ENCODE measurements at places on chromosomes 3 and 15.

- no peak for DNase-seq
Measured at GRCh38 chr3:52315977-52316764, at the start of gene DNAH1. TSS of gene DNAH1 (plus strand) at chr3:52316319. CDS start at chr3:52322443, 6,124 bp downstream.

- no peak for DNase-seq
Measured at GRCh38 chr3:10970306-10970960, 22.1 kb upstream of the SLC6A1 start.

GRCh38 chr15:80012060-80012726 is 41.2 kb upstream of the BCL2A1 start:
- no peak for DNase-seq

- no peak for DNase-seq
Measured at GRCh38 chr3:107100573-107100972, 276.7 kb upstream of the CCDC54 start.

DNA sequence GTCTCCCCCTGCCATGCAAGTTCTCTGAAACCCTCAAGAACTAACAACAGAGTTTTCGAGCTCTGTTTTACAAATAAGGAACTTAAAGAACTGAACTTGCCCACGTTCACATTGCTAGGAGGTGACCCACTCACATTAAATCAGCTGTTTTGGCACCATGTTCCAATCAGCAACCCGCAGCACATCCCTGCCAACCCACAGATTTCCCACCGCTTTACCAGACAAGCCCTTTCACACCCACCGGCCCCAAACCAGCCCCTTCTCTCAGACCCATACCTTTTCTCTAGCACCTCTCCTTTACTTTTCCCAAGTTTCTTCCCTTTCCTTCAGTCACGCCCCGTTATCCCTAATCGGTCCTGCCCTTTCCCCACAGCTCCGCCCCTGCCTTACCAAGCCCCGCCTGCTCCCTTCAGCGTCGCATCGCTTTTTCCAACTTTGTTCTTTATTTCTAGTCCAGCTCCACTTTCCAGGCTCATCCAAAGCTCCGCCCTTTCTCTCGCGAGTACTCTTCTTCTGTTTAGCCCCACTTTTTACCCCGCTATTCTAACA is 804 bp upstream of the BRPF1 start:
- DNase-seq = no peak

GRCh38 chr3:3560591-3561311 is 238.5 kb upstream of the LRRN1 start:
- no peak for DNase-seq

DNA sequence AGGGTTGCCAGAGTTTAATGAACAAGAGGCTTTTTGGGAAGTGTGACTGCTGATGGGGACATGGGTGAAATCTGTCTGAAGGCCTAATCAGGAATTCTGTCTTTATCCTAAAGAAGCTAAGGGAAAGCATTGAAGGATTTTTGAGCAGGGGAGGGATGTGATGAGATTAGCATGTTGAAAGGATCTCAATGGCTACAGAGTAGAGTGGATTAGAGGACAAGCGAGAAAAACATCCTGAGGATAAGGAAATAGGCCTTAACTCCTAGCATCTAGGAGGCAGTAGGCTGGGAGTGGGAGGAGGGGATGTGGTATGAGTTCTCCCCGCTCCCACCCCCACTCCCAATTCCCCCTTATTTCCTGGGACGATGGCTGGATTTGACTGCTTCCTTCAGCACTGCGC is 35.1 kb upstream of the SNTN start:
- DNase-seq = no peak

GRCh38 chr3:97138914-97139541 is 324.6 kb downstream of the EPHA6 start:
- DNase-seq = no peak

DNA sequence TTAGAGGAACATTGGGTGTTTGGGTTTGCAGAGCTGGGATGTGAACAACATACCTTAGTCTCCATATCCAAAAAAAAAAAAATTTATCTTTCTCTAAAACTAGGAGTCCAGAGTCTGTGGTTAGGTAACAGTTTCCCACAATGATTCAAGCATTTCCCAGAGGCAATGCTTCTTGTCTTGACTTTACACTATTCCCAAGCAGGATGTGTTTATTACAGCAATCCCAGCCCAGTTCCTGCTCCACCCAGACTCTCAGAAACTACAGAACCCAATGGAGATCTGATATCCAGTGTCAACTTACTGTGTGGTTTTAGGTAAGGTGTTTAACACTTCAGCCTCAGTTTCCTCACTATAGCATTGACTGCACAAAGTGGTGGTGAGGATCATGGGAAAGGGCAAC is 2.3 kb upstream of the C3orf62 start:
- DNase-seq = no peak

- no peak for DNase-seq
Measured at GRCh38 chr3:114119776-114120175, 59.1 kb downstream of the DRD3 start.

- no peak for DNase-seq
Measured at GRCh38 chr3:196969134-196969659, 564 bp upstream of the PIGZ start.

GRCh38 chr3:124625074-124625473 is 105.2 kb upstream of the UMPS start:
- DNase-seq = no peak

GRCh38 chr15:41621200-41622193 is 38.7 kb upstream of the MGA start:
- DNase-seq = peak; percentile 73

DNA sequence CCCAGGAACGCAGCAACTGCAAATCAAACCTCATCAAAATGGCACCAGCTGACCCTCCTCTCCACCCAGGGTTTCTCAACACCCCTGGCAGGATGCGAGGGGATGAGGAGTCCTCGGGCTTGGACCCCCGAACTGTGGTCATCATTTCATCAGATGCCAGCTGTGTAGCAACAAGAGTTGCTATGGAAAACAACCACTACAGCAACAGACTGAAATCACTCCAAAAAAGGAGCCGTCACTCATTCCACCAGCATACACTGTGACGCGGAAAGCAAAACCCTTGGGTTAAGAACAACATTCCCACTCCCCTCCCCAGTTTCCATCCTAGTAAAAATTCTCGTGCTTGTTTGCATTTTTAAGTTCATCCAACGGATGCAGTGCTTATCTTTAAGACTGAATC is 40.1 kb downstream of the VGLL4 start:
- no peak for DNase-seq

DNA sequence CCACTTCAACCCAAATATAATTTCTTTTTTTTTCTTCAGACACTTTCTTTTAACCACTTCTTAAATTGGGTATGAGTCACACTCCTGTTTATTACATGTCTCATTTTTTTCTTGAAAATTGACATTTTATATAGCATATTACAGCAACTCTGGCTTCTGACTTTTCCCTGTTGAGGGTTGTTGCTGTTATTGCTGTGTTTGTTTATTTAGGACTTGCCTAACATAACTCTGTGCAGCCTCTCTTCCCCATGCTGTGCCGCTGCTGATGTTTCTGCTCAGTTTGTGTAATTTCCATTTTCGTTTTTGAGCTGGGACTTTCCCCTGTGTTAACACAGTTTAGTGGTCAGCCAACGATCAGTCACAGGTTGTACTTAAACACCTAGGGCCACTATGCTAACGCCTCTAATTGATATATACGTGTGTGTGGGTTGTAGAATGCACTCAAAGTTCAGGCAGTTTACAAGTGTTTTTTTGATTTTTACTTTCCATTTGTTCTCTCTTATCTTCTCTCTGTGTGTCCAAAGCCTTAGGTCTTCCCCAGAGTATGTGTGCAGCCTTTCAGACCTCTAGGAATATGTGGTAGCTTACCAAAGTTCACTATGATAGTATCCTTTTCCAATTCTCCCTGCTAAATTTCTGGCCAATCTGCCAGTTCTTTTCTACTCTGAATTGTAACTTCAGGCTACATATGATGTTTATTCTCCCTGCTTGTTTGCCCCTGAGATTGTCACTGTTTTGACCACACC is 337.2 kb downstream of the ZBTB20 start:
- DNase-seq = peak; percentile 3

GRCh38 chr15:58361273-58361759 is 70.5 kb upstream of the LIPC start:
- no peak for DNase-seq

GRCh38 chr3:141373768-141374526 is 5.6 kb downstream of the ZBTB38 start:
- no peak for DNase-seq

DNA sequence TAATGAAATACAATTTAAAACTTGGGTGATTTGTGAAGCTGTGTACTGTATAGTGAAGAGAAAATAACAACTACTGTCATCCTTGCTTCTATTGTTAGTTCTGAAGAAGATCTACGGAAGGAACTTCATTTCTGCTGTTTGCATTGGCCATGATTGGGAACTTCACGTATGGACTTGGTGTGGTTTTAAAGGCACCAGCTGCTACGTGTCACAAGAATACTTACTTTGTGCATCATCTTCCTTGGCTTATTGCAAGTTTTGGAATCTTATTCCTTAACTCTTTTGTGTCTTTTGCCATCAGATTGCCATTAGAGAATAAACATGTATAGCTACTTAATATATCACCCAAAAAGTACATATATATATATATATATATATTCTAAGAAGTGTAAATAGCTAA is 75.0 kb upstream of the VEPH1 start:
- no peak for DNase-seq

Data from stimulated activated CD4-positive, alpha-beta T cell treated with anti-CD3 and anti-CD28 coated beads, Interleukin-15, amount 100 ng/mL, for 48 hours (primary cell).